Subcutaneous adipose tissue (tissue), 4 donors: ENCODE measurements at places on chromosomes 16 and 17. TPM values are rescaled to one million over a fixed set of nuclear protein-coding genes. Genes with fewer than 3 reads are reported as not detected.

SLC16A5 gene
- 13.7 TPM for total RNA-seq

ATP1B2 gene
- 0.38 TPM for total RNA-seq

SCGB1C2 gene
- total RNA-seq, result not detected

SLC38A8 gene
- not detected for total RNA-seq

LAT gene
- total RNA-seq, result 5.3 TPM

ICAM2 gene
- 92.1 TPM for total RNA-seq

SAMD14 gene
- 0.38 TPM for total RNA-seq

C17orf50 gene
- total RNA-seq, result not detected

ARL5C gene
- total RNA-seq, result not detected

GPATCH8 gene
- 44.3 TPM for total RNA-seq

ST6GALNAC1 gene
- total RNA-seq, result 1.7 TPM

TMEM100 gene
- 67.6 TPM for total RNA-seq

ZNF785 gene
- total RNA-seq, result 2.9 TPM

GLYR1 gene
- 39.8 TPM for total RNA-seq

RAB37 gene
- total RNA-seq, result 2.4 TPM

AMFR gene
- 186 TPM for total RNA-seq

TENT4B gene
- 12.7 TPM for total RNA-seq

PYCARD gene
- 57.7 TPM for total RNA-seq

IRX6 gene
- 5.2 TPM for total RNA-seq

TPSG1 gene
- total RNA-seq, result not detected

MAP2K4 gene
- total RNA-seq, result 21.3 TPM

TP53TG3F gene
- total RNA-seq, result 0.65 TPM

RAB26 gene
- not detected for total RNA-seq

ANKRD40 gene
- total RNA-seq, result 44.9 TPM

TGFB1I1 gene
- total RNA-seq, result 35.0 TPM

GNAO1 gene
- total RNA-seq, result 0.51 TPM

SLC6A2 gene
- 1.3 TPM for total RNA-seq

HSPB9 gene
- not detected for total RNA-seq

MT1H gene
- not detected for total RNA-seq

SPPL2C gene
- total RNA-seq, result not detected

TMEM114 gene
- total RNA-seq, result not detected

ABCA10 gene
- total RNA-seq, result 12.7 TPM

TMEM132E gene
- total RNA-seq, result 1.5 TPM

KRT33B gene
- total RNA-seq, result not detected

ATP2C2 gene
- total RNA-seq, result not detected

WNK4 gene
- 0.16 TPM for total RNA-seq

P2RX5 gene
- total RNA-seq, result not detected

CDRT15L2 gene
- not detected for total RNA-seq

PSMD3 gene
- 52.2 TPM for total RNA-seq

TBC1D3G gene
- total RNA-seq, result 3.1 TPM

DOC2B gene
- 13.9 TPM for total RNA-seq
